IMR-90 (cell line): ENCODE measurements at places on chromosomes 4 and X.

DNA sequence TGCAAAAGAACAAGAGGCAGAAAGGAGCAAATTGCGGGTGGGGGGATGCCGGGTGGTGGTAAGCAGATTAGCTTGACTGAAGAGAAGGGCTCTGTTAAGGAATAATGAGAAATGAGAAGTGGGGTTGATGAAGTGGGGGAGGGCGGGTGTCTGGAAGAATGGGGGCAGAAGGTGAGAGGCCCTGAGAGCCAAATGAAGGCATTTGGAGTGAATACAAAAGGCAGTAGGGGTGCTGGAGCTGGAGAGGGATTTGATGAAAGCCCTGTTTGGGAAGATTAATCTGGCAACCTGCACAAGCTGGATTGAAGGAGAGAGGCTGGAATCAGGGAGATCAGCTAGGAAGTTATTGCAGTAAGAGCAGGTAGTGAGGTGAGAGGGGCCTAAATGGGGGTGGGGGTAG, 82.1 kb downstream of the GUCY2F start:
- DNase-seq = no peak

DNA sequence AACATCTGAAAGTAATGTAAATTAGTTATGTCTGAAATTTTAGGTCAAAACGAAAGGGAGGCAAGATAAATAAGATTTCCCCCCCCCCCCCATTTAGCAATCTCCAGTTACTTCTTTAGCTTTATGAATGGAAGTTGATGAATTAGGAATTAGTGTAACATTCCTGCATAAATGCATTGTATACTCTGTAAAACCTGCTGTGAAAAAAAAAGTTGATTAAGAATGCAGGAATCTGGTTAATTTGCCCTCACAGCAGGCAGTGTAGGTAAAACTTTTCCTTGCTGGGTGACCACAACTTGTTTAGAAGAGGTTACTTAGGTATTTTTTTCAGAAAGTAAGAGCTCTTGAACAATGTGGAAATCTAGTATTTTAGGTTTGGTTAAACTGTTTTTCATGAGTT, 15.3 kb downstream of the LARP7 start:
- no peak for DNase-seq

DNA sequence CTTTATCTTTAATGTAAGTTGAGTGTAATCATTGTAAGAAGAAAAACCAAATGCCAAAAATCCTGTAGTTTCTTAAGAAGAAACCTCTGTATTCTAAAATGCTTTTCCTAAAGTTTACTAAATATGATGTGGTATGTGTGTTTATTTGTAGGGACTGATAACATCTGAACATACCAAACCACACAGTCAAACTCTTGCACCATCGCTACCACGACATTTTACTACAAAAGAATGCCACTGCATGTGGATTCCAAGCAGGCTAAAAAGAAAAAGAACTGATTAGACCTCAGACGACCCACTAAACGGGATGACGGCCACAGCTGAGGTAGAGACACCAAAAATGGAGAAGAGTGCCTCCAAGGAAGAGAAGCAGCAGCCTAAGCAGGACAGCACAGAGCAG, 46.1 kb downstream of the LAS1L start:
- peak; percentile 17 for DNase-seq

- peak; percentile 89 for DNase-seq
These were observed 50.3 kb downstream of the TMEM165 start for GRCh38 chr4:55445921-55446577.

- no peak for DNase-seq
These were observed 6.3 kb upstream of the PPEF2 start for GRCh38 chr4:75908555-75908954.

DNA sequence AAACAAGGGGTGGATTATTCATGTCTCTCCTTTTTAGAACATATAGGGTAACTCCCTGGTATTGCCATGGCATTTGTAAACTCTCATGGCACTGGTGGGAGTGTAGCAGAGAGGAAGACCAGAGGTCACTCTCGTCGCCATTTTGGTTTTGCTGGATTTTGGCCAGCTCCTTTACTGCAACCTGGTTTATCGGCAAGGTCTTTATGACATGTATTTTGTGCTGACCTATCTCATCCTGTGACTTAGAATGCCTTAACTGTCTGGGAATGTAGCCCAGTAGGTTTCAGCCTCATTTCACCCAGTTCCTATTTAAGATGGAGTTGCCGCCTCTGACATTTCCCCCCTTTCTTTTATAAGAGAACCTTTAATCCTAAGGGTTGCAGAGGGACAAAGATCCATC, 45.8 kb downstream of the MGST2 start:
- DNase-seq = peak; percentile 54

DNA sequence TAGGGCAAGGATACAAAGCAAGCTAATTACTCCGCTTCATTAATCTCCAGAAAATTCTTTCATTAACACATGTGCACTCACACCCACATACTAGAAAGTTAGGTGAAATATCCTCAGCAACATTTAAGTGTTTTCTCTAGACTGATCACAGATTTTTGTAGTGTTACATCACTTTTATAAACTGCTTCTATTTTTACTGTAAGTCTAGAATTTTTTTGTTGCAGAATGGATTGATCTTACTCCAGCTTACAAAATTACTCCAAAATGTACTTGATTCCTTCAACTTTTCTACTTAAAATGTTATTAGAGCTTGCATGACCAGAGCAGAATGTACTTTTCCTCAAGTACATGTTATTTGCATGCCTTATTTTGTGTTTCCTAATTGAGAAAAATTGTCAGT, 2325.2 kb downstream of the PCDH7 start:
- no peak for DNase-seq

GRCh38 chrX:129577473-129577872, 37.4 kb downstream of the OCRL start:
- peak; percentile 83 for DNase-seq

GRCh38 chr4:25901030-25901430, 13.0 kb upstream of the SMIM20 start:
- no peak for DNase-seq

DNA sequence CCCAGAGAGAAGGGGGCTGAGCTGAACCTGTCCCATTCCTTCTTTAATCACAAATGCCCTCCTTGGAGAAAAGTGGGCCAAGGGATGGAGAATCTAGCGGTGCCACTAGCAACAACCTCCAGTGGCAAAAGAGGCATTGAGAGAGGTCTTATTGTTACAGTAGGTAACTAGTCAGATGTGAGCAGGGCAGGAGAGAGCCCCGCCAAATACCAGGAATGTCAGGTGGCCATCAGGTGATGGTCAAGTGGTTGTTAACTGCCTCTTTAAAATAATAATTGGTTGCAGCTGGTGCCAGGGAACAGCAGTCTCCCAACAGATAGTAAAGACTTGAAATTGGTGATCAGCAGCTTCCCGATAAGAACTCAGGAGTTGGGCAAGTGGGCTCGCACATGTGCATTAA, 116.1 kb downstream of the EVC2 start:
- DNase-seq = no peak

DNA sequence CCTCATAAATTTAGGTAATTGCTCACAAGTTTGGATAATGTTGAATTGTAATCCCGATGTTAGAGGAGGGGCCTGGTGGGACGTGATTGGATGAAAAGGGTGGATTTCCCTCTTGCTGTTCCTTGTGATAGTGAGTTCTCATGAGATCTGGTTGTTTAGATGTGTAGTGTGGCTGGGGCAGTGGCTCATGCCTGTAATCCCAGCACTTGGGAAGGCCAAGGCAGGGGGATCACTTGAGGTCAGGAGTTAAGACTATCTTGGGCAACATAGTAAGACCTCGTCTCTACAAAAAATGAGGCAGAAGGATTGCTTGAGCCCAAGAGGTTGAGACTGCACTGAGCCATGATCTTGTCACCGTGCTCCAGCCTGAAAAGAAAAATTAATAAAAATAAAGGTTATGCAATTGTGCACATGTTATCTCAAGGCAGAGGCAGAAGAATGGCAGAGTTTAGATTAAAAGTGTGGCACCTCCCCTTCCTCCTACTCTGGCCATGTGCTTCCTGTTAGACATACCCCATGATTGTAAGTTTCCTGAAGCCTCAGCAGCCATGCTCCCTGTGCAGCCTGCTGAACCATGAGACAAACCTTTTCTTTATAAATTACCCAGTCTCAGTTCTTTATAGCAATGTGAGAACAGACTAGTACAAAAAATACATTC, 36.5 kb downstream of the ERVMER34-1 start:
- no peak for DNase-seq

DNA sequence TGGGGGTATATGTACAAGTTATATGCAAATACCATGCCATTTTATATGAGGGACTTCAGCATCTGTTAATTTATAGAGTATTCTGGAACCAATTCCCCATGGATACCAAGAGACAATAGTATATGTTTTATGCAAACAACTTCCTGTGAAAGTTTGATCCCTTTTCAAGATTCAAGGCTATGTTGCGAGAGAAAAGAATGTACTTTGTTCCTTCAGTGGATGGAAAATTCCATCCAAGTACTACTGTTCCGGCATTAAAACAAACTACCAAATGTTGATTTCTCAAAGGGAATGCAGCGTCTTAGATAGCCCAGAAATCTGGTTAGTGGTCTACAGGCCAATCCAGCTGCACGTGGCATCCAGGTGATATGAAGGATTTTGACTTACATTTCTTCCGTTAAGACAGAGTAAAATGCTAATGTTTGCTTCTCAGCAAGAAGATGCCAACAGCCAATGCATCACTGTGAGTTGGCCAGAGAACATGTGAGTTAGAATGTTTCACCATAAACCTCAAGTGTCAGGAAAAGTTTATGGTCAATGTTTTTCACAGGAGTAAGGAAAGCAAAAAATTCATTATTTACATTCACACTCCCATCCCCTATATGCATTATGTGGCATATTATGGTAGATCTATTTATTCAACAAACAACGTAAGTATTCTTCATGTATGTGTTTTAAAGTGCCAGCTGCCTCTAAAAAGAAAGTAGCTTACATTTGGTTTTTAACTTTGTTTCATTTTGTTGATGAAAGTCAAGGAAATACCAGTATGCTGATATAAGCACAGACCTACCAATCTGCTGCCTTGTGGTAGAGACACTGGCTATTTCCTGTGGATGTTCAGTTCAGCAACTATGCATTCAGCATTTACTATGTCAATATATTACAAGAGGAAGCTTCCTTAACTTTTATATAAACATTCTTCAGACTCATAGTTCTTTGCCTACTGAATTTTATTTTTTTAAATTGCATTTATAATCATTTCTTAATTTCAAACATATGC, 44.4 kb downstream of the METTL14 start:
- peak; percentile 92 for DNase-seq

GRCh38 chr4:22427675-22428074, 88.2 kb downstream of the ADGRA3 start:
- DNase-seq = no peak

- peak; percentile 42 for DNase-seq
These were observed 57.5 kb upstream of the ZCCHC13 start for GRCh38 chrX:74246524-74246923.

DNA sequence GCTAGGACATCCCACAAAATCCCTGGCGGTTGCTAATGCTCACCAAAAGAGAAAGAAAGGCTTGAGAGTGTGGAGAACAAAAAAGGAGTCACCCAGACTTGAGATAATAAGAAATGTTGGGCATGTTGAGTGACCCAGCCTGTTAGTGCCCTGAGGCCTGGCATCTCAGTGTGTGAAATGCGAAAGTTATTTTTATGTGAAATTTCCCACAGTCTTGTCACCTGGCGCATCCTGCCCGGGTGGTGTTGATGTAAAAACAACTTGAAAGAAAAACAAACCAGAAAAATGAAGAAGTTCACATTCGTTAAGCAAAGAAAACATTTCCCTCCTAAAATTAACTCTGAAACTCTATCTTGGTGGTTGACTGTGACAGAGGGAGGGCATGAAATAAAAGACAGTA, 495.2 kb downstream of the MID1IP1 start:
- DNase-seq = no peak

- DNase-seq = no peak
These were observed 5.2 kb upstream of the AMBN start for GRCh38 chr4:70586841-70587240.

GRCh38 chr4:31727030-31727429, 1006.9 kb downstream of the PCDH7 start:
- no peak for DNase-seq

GRCh38 chrX:96204928-96205327, 479.7 kb upstream of the DIAPH2 start:
- no peak for DNase-seq
